ENCODE measurements at places on chromosomes 4 and X. TPM values are rescaled to one million over a fixed set of nuclear protein-coding genes. Genes with fewer than 3 reads are reported as not detected.

The WWC2 gene
- total RNA-seq: 31.2 TPM

The HOPX gene
- 1.2 TPM for total RNA-seq

The HHIP gene
- total RNA-seq: 8.8 TPM

The UGT2B11 gene
- total RNA-seq: not detected

- H3K4me3 ChIP-seq: no peak overlapping the region
- DNase-seq: no peak
- H3K27me3 ChIP-seq: no peaks in the 10 kb centered on the region
- no peak overlapping the region for H3K27ac ChIP-seq
Measured at GRCh38 chr4:130753926-130754325, 1658.0 kb downstream of the C4orf33 start.

DNA sequence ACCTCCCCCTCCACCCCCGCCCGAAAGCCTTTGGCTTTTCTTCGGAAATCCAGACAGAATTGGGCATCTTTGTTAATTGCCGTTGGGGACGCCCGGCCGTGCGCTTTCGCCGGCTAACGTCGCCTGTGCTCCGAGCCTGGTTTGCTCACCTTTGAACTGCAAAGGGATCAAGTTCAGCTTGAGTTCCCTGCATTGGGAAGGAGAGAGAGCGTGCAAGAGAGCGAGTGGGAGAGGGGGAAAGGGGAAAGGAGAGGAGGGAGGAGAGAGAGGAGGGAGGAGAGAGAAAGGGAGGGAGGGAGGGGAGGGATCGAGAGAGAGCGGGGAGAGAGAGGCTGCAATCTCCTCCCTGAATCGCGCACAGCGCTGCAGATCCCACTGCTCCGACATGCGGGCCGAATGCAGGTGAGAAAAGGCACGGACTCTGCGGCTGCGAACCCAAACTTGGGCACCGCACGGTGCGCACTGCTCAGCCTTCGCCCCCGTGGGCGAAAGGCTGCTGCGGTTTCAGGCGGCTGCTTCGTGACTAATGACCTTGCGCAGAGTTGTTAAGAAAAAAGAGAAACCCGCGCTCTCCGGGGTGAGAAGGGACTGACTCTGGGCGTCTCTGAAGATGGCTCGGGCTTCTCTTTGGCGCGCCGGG lies at the start of gene PCDH7:
Gene PCDH7 (plus strand): TSS at position 349 of the 640 bp plus-strand sequence. CDS start 1,054 bp downstream, outside the sequence.
- DNase-seq: peak; percentile 85
- no peaks in the 10 kb centered on the region for H3K27me3 ChIP-seq
- H3K36me3 ChIP-seq: no peaks in the 10 kb centered on the region
- H3K4me3 ChIP-seq: peak within 1 kb of the TSS; percentile 60

DNA sequence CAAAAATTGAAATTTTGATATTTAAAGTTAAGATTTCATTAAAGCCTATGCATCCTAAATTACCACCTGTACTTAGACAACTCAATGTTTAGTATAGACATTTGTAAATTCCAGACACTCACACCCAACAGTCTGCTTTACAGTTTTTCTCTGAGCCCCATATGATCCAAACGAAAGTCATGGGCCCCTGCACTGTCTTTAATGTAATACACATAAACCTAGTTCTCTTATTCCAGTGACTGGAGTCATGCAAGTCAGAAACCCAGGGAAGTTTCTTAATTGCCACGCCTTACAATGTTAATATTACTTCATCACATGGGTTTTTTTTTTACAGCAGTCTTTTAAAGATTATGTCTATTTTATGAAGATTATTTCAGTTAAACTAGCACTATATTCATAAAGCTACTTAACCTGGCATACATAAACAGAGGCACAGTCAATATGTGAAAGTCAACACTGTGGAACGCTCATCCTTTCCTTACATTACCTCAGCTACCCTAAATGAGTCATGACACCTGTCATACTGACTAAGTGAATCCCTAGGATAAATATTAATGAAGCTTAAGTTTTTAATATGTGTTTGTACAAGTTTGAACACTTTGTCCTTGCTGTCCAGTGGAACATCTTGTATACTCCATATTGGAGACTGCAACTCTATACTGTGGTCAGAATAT lies 67.7 kb upstream of the H2AZ1 start:
- no peaks in the 10 kb centered on the region for H3K4me1 ChIP-seq
- no peak for DNase-seq
- H3K4me3 ChIP-seq: no peak overlapping the region

DNA sequence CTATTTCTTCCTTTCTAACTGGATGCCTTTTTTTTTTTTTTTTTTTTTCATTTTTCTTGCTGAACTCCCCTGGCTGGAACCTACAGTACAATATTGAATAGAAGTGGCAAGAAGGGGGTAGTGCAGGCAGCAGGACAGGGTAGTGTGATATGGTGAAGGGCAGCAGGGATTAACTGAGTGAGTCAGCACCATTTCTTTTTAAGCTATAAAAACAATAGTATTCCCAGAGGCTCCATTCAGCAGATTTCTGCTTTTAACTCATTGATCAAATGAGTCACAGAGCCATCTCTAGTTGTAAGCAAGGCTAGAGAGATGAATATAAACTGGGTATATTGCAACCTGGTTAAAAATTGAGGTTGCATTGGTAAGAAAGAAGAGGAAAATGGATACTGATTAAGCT lies 53.6 kb upstream of the SETD7 start:
- no peak overlapping the region for H3K27ac ChIP-seq
- H3K4me1 ChIP-seq: no peaks in the 10 kb centered on the region
- no peak overlapping the region for H3K4me3 ChIP-seq
- DNase-seq: no peak

DNA sequence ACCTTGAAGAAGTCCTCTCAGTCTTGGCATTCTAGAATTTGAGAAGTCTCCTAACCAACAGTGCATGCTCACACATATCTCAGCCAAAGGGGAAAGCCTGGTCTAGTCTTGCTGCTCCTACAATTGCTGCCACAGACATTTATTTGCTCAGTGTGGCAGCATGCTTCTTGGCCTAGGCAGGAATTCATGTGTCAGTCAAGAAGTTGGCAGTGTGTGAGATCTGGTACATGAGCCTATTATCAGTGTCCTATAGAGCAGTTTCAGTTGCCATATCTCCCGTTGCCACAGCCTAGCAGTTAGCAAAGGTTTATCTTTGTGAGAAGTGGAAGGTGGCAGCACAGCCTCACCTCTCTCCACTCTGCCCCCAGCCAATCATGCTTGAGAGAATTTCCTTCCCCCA lies 176.9 kb upstream of the ARHGEF9 start:
- no peaks in the 10 kb centered on the region for H3K4me1 ChIP-seq
- H3K27me3 ChIP-seq: no peaks in the 10 kb centered on the region

DNA sequence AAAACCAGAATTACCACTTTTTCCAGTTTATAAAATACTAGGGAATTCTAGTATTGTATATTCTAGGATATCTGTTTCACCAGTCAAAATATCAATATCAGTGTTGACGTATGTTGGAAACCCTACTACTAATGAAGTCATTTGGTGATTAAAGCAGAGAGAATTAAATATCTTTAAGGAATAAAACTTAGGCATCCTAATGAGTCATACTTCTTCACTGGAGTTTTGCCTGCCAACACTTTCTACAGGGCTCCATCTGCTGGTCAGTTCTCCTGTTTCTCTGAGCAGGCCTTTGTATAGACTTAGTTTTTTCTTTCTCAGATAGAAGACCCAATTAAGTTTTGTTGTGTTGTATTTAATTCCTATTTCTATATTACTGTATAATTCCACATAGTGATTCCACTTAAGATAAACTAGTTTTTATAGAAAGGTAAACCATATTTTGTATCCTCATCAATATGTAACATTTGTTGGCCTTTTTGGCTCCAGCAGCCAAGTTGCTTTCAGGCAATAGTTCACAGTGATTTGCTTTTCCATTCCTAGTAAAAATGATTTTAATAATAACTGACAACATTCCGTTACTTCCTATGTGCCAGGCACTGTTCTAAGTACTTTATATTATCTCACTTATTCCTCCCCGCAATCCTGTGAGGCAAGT lies 3.5 kb downstream of the AP1AR start:
- no peaks in the 10 kb centered on the region for H3K27me3 ChIP-seq
- peak; percentile 74 for DNase-seq

GRCh38 chr4:15237648-15238230 lies 190.1 kb upstream of the C1QTNF7 start:
- H3K36me3 ChIP-seq: no peaks in the 10 kb centered on the region
- H3K27ac ChIP-seq: no peak overlapping the region
- no peaks in the 10 kb centered on the region for H3K27me3 ChIP-seq
- no peak overlapping the region for H3K4me3 ChIP-seq

- peak overlapping the region; percentile 98 for H3K27ac ChIP-seq
- H3K27me3 ChIP-seq: no peaks in the 10 kb centered on the region
- no peaks in the 10 kb centered on the region for H3K36me3 ChIP-seq
- DNase-seq: no peak
- peaks cover 19% of the 10 kb centered on the region for H3K4me1 ChIP-seq
Measured at GRCh38 chr4:159101988-159102621, 774 bp upstream of the RAPGEF2 start.

DNA sequence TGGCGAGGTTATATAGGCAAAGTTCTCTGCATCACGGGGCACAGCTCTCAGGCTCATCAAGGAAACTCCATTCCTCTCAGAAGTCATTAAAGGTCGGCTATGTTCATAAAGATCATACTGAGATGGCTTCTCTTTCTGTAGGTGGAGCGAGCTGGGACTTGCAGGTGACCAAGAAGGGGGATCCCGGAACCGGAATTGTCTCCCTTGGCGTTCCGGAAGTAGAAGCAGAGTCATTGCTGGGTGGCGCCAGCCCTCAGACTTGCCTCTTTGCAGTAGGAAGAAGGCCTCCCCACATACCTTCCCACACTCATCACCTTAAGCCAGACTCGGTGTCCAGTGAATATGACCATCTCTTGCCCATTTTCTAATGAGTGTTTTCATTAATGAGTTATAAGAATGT lies 17.9 kb upstream of the HPGD start:
- no peak overlapping the region for H3K4me3 ChIP-seq
- no peaks in the 10 kb centered on the region for H3K4me1 ChIP-seq
- H3K27me3 ChIP-seq: no peaks in the 10 kb centered on the region

DNA sequence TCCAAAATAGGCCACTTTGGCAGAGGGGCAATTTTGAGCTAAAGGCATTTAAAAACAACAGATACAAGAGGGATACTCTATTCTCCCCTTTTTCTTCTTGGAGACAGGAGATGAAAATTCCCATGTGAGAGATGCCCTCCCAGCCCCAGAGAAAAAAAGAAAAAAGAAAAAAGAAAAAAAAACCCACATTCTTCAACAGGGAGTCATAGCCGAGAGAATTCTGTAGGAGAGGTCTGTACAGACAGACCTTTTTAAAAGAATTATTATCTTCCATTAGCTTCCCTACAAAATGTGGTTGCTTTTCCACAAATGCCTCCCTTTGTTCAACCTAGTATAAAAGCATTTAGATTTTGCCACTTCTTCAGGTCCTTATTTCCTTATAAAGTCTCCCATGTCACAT lies 89.9 kb downstream of the SPCS3 start:
- DNase-seq: no peak
- no peaks in the 10 kb centered on the region for H3K36me3 ChIP-seq
- no peak overlapping the region for H3K27ac ChIP-seq
- no peak overlapping the region for H3K4me3 ChIP-seq
- no peaks in the 10 kb centered on the region for H3K4me1 ChIP-seq

DNA sequence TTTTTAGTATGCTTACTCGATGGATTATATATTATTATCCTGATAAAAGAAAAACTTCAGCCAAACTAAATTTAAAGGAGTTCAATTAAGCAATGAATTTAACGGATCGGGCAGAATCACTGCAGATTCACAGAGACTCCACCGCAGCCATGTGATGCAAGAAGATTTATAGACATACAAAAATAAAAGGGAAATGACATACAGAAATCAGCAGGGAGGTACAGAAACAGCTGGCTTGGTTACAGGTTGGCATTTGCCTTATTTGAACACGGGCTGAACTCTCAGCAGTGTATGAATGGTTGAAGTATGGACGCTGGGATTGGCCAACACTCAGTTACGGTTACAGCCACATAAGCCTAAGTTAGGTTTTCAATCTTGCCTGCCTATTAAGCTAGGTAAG lies 35.4 kb upstream of the DHRSX start:
- H3K27me3 ChIP-seq: no peaks in the 10 kb centered on the region
- H3K27ac ChIP-seq: no peak overlapping the region
- no peaks in the 10 kb centered on the region for H3K4me1 ChIP-seq

DNA sequence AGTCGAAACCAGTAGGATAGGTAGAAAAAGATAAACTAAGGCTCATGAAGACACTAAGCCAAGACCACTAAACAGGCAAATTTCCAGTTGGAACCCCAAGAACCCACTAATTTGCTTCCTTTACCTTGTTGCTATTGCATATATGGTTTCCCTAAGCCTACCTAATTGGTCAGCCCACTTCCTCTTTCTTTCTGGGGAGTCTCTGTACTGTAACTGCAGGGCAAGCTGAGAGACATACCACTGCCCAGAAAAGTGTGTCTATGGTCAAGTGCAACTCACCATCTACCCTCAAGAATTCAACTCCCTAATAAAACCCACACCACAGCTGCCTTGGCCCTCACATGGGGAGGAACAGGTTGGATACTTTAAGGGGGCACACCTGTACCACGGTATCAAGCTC lies 28.6 kb downstream of the IDS start:
- H3K36me3 ChIP-seq: no peaks in the 10 kb centered on the region
- no peak overlapping the region for H3K4me3 ChIP-seq
- no peaks in the 10 kb centered on the region for H3K4me1 ChIP-seq
